ENCODE measurements at places on chromosomes 3 and 15.

DNA sequence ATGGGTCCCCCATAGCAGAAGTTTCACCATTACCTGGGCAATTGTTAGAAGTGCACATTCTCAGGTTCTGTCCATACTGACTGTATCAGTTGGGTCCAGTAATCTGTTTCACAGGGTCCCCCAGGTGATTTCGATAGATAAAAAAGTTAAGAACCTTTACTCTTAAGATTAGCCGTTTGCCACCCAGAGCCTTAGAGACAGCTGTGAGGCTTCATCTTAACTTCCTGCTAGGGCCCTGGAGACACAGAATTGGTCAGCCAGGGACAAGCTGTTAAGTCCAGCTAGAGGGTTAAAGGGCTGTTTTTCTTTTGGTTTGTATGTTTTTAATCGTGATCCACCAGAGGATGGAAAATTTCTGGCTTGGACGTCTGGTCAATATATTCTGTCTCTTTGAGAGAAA lies 6.7 kb downstream of the FAM162A start:
- DNase-seq: no peak

GRCh38 chr3:99407257-99407656 lies 231.1 kb upstream of the COL8A1 start:
- DNase-seq: no peak

DNA sequence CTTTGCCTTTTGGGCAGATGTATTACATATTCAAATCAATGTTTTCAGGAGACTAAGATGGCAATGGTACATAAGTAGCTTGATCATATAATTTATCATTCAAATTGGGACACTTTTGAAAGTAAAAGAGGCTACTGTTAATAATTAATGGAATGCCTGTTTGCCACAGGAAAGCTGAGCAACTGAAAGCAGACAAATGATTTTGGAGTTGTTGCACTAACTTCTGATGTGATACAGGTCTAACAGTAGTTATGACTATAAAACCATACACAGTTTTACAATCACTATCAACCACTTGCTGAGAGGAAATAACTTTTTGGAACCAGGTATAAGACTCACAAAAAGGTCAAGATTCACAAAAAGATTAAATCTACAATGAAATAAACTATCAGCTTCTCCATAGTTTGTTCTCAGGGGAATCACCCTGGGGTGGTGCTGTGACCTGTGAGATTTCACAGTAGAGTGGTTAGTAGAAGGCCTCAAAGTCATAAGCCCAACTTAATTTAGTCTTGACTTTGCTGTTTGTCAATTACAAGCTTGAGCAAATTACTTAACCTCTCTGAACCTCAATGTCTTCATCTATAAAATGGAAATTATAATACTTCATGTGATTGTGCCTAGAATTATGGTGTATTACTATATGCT lies 42.7 kb downstream of the HHLA2 start:
- DNase-seq: peak; percentile 14

- DNase-seq: no peak
Measured at GRCh38 chr3:178405531-178405930, 130.7 kb upstream of the KCNMB2 start.

- DNase-seq: peak; percentile 58
Measured at GRCh38 chr3:31968369-31968926, 12.6 kb downstream of the OSBPL10 start.

- DNase-seq: peak; percentile 43
Measured at GRCh38 chr3:120469440-120469839, 18.6 kb upstream of the FSTL1 start.

- no peak for DNase-seq
Measured at GRCh38 chr3:55440104-55440708, 46.9 kb downstream of the WNT5A start.

DNA sequence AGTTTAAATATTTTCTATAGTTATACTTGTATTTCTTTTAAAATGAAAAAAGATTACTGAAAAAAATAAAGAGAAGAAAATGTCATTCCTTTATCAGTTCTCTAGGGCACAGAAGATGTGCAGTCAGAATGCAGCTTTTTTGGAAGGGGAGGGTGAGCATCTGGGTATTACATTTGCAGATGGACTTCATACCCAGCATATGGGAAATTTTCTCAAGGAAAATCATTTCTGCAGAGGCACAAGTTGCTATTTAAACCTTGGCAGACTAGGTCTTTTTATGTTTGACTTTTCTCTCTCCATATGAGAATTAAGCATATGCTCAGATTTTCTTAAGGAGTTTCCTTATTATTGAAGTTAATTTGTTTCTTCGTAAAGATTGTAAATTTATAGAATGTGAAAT lies 39.5 kb upstream of the ZNF385D start:
- DNase-seq: no peak

DNA sequence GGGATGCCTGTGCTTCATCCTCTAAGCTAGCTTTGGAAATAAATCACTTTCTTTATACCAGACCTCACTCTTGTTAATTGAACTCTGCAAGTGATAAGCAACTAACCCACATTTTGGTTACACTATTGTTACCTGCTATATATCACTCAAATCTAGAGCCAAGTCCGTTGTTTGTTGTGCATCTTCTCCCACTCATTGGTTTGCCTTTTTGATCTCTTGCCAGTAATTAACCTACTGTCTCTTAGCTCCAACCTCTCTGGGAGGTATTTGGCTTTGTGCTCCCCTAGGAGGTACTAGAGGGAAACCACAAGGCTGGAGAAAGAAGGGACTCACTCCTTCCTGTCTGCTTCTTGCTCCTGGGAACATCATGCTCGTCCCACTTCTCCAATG lies 12.8 kb upstream of the CRBN start:
- no peak for DNase-seq

DNA sequence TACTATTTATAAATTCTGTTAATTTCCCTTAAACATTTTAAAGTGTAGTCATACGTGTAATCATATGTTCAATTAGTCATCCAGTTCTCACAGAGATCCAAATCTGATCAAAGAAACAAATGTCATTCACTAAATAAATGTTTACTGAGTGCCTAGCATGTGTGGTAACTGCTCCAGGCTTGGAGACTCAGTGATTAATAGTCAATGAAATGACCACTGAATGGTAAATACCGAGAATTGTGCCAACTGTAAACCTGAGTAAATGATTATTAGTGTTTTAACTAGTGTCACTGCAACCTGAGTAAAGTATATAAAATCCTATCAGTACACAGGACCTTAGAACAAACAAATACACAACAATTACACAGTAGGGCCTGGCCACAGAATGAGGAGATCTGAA lies 52.3 kb downstream of the SH3GL3 start:
- DNase-seq: no peak

DNA sequence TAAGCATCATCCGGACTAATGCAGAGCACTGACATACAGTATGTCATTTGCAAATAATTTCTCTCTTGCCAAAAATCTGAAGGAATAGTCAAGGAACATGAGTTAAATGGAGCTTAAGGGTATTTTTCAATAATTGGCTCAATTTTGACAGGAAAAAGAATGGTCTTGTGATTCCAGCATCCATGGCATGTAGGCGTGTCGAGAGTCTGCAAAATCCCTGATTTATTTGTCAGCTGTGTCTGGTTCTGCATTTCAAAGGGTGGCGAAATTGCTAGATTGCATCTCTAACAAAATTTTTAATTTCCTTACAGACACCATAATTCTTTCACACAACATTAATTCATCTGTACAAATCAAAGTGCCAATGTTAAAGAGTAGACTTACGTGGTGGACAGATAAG lies 65.4 kb upstream of the TBC1D23 start:
- DNase-seq: no peak

DNA sequence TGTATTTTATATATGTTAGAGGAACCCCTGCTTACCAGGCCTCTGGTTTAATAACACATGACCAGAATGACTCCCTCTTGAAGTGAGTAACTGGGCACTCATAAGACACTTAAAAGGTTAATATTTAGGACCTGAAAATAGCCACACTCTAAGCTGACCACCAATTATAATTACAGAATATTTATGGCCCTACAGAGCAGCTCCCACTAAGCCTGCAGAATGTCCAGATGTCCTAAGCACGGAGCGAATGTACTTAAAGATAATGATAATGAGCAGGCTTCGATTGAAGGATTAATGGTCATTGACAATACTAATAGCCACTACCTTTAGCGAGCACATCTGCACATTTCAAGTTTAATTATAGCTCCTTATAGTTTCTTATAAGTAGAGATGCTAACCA lies 22.8 kb upstream of the KCTD6 start:
- no peak for DNase-seq

DNA sequence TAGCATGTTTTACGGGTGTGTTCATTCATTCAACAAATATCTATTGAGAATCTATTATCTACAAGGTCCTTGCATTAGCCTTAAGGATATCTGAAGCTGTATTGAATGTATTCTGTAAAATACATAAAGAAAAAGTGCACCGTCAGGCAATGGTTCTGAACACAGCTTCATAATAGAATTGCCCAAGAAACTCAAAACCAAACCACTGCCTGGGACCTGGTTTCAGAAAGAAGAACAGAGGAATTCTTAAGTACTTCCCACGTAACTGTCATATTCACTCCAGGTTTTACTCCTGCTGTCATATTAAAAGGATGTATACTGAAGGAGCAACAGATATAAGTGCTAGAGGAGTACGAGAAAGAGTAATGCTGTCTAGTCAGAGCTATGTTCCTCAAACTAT lies 115.9 kb downstream of the FGF12 start:
- DNase-seq: no peak

DNA sequence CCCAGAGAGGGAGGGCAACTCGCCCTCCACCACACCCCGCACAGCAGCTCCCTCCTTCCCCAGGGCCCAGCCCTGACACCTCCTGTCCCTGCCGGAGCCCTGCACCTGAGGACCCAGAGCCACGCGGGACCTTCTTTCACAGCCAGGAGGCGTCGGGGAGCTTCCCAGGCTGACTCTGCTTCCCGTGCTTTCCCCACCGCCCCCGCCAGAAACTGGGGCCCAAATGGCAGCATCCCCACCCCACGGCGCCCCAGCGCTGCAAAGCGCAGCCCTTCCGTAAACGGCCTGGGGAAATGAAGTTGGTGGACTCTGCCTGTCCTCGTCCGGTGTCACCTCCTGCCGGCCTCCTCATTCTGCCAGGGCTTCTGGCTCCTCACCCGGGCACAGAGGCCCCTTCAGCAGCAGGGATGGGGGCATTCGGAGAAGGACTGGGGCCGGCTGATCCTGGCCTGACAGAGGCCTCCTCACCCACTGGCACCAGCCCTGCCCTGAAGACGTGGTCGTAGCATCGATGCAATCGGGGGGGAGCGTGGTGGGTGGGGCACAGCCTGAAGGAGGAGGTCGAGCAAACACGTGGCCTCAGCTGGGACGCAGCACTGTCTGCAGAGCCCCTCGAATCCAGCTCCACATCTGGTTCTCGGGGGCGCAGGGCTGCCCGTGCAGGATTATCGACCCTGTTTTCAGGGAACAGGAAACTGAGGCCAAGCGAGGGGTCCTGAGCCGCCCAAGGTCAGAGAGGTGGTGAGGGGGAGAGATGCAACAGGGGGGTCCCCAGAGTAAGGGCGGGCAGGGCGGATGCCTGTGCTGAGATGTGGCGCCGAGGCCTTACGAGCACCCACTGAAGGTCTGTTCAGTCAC lies 235.4 kb downstream of the XXYLT1 start:
- peak; percentile 16 for DNase-seq

DNA sequence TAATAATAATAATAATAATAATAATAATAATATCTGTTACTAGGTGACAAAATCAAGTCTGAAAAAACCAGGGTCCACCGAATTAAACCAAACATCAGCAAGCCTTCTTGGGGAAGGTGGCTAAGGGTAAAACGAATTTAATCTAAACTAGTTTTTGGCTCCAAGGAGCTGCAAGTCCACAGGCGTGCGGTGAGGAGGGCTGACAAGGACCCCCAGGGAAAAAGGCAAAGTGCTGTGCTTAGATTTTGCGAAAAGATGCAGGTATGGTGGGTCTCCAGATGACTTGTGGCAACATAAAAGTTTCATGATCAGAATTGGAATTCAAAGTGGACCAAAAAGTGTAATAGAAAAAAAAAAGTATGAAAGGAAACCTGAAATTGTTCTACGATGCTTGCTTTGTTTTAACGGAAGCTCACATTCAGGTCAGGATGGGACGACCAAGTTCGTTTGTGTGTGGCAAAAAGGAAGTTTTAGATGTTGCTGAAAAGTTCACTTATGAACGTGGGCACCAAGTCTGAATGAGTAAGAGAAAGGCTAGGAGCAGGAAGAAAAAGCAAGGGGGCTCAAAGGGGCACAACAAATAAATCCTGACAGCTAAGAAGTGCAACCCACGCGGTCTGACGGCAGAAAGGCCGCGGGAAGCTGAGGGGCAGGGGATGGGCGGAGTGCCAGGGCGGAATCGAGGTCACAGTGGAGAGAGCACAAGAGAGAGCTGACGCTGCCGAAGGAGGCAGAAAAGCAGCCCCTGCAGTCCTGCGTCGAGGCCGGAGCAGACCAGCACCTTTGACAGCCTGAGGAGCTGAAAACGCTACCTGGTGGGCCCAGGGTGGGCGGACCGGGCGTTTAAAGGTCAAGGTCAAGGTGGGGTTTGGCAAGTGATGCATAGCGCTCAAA lies 1.1 kb downstream of the WDR82 start:
- DNase-seq: peak; percentile 67

GRCh38 chr3:5151586-5151985 lies 29.5 kb downstream of the ARL8B start:
- DNase-seq: no peak

- DNase-seq: no peak
Measured at GRCh38 chr15:55151631-55152030, 45.1 kb downstream of the RSL24D1 start.

DNA sequence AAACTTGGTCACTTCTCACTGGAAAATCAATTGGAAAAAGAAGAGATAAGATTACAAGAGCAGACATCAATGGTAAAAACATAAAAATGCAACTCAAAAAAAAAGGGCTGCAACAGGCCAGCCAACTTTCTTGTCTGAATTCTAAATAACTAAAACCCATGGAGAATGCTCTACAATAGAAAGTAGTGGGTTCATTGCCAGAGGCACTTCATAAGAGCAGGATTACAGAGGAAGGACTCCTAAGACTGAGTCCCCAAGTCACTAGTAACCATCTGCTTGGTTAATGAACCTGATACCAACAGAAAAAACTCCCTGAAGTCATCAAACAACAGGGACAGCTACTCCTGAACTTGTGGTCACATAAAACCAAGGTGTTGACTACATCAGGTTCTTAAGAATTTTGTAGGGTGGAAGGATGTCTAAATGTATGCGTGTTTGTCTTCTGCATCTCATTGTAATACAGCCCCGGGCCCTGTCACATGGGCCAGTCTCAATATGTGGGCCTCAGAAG lies 148.6 kb downstream of the IMPG2 start:
- no peak for DNase-seq

DNA sequence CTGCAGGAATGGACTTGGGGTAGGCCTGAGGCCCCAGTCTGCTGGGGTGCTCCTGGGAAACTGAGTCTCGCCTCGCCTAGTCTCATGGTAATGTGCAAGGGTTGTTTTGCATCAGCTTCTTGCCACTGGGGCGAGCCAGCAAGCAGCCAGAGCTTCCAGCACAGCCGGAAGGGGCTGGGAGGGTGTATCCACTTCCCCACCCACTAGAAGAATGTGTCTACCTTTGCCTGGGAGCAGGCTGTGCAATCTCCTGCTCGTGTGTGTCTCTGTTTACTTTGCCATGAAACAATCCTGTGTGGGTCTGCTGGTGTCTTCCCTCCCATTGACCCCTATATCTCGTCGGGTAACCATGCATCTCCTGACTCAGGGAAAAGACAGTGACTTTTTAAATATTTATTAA lies 21.8 kb upstream of the ERICH6 start:
- no peak for DNase-seq

- DNase-seq: no peak
Measured at GRCh38 chr3:19972054-19972453, 25.2 kb downstream of the RAB5A start.

GRCh38 chr3:66379565-66379964 lies 121.3 kb downstream of the LRIG1 start:
- DNase-seq: no peak

- DNase-seq: no peak
Measured at GRCh38 chr15:94363382-94363781, 132.0 kb downstream of the MCTP2 start.
